ENCODE measurements at places on chromosomes 4 and X.
A peak's percentile ranks its signal among the peaks of the same experiment; 100 is the strongest.

GRCh38 chr4:129362691-129363274, 266.8 kb downstream of the C4orf33 start:
- DNase-seq: peak; percentile 61

GRCh38 chr4:53717064-53717549, 125.8 kb upstream of the LNX1 start:
- no peak for DNase-seq

GRCh38 chrX:74232859-74233258, 71.1 kb upstream of the ZCCHC13 start:
- DNase-seq: peak; percentile 76

GRCh38 chr4:72314869-72315268, 254.2 kb downstream of the ADAMTS3 start:
- DNase-seq: peak; percentile 93

DNA sequence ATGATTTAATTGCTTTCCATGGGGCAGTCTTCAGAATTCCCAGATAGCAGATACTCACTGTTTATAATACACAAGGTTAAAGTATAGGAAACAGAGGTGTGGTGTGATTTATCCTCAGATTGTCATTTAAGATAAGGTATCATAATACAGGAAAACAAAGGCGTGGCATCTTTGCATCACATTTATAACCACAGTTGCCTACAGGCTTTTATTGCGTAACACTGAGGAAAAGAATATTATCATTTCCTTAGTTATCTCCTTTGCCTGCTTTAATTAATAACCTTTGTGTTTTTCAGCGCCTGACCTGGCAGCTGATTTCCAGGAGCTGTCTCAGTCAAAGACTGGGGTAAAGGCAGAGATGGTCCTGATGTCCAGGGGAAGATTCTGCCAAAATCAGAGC, 68.8 kb downstream of the SSX7 start:
- DNase-seq: no peak

DNA sequence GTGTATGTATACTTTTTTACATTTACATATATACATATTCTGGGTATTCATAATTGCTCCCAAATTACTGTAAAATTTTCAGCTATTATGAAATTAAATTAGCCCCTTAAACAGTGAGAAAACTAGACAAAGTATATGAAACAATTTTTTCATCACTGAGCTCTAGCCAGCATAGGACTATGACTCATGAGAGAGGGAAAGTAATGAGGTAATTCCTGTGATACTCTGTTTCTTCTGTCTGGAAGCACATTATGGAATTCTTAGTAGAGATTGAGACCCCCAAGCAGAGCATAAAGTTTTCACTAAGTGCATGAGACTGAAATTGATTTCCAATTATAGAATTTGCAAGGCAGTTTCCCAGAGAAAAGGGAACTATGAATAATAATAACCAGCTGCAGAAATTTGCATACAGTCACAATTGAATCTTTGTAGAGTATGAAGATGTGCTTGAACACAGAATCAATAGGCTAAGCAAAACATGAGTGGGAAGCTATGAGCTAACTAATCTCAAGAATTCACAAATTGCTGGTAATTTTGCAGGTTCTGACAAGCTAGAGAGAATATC, 779.3 kb downstream of the ARAP2 start:
- DNase-seq: no peak

DNA sequence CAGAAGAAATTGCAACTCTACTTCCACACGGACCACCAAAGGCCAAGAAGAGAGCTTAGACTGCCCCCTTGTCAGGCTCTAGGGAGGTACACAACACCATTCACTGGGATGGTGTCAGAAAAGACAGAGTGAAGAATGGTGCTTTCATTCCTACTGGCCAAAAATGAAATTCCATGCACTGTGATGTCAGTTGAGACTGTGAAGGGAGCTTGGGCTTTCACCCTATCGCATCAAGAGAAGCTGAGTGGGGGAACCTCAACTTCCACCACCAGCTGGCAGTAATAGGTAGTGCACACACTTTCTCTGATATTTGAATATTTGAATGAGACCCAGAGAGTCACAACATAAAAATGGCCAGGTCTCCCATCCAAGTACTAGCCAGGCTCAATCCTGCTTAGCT, 65.9 kb downstream of the ZNF711 start:
- DNase-seq: no peak

DNA sequence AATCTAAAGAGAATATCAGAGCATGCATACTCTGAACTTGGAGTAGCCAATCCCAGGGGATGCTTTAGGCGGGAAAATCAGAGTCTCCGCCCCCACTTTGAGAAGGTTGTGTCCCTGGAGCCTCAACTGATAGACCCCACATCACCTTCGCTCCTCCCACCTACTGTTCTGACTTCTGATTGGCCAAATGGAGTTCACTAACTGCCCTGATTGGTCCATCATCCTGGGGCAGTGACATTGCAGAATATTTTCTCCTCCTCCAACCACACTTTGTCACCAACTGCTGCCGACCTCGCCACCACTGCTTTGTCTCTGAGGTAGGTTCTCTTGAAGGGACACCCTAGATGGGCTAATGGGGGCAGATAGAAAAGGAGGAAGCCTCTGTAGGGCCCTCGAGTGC, 22.7 kb upstream of the SPACA5B start:
- no peak for DNase-seq

DNA sequence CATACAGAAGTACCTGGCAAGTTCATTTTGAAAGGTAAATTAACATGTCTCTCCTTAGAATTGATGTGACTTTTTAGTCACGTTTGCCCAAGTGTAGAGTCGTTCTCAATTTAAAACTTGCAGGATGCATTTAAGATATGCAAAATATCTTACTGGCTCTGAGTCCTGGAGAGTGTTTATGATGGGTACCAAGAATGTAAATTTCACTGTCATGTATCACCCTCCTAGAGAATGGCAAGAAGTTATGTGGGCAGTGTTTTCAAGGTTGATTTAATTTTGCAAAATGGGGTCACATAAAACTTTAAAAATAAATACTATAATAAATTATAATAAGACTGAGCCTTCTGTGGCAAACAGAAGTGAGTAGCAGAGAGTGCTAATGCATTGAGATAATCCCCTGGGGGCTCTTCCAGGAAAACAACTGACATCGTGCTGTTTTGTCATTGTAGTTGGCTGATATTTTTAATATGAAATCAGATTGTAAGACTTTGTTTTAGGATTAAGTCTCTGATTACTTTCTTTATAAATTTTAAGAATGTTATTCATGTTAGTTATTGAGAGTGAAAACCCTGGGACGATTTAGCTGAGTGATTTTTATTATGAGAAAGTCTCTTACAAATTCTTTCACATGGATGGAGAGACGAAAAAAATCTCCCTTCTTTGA, 103.0 kb downstream of the AFF1 start:
- no peak for DNase-seq

DNA sequence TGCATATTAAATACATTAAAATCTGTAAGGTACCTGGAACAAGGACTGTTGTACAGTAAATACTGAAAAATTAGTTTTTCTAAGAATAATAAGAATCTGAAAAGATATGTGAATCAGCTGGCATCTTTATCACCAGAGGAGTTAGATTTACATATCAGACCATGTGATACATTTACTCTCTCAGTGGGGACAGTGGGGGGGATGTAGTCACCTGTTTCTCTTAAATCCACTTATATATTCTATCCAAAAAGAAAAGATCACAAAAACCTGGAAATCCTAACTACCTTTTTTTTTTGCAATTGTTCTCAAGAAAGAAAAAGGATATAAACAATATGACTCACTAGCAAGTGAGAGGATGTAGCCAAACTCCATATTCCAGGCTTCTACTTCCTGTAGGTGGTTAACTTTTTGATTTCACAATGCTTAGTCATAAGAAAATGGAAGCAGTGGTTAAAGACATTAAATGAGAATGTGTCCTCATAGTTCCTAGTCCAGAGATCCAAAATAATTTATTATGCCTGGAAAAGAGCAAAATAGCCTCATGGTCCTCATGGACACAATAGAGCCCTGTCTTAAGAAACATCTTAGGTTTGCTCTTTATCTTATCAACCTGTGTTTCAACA, 22.5 kb upstream of the MYOZ2 start:
- DNase-seq: peak; percentile 88

GRCh38 chrX:39176105-39176504, 374.8 kb downstream of the MID1IP1 start:
- DNase-seq: no peak

GRCh38 chr4:108213723-108214122, 45.0 kb upstream of the LEF1 start:
- DNase-seq: no peak

DNA sequence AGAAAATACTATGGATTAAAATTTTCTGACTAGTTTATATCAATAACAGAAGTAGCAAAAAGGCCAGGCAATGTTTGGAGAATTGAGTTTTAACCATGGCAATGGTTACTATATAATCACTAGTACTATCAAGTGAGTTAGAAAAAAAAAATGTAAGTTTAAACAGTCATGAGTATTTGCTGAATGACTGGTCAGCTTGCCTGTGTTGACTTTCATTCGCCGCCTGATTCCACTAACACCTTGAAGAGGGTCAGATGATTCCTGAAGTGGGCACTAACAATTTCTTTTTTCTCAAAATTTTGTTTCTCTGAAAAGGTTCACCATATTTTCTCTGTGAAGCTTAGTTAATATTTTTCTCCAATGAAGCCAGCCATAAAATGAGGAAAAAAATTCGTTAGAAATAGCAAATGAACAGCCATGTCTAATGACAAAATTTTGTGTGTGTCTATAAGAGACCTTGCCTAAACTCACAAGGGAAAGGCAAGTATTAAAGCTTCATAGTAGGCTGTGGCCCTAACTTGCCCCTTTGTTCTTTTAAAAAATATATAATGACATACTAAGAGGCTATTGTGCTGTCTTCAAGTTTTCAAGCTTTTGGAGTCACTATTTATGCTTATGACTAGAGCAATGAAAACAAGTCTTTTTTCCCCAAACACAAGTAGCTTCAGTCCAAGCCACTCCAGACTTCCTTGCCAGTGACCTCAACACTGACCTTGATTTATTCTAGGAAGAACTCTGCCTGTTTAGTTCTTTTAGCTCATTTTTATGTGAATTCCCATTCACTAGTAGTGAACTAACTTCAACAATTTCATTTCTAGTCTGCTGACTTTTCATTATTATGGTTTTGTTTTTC, 18.4 kb upstream of the FHDC1 start:
- no peak for DNase-seq

- no peak for DNase-seq
Observed at GRCh38 chr4:2823671-2824328, 19.8 kb upstream of the ADD1 start.

DNA sequence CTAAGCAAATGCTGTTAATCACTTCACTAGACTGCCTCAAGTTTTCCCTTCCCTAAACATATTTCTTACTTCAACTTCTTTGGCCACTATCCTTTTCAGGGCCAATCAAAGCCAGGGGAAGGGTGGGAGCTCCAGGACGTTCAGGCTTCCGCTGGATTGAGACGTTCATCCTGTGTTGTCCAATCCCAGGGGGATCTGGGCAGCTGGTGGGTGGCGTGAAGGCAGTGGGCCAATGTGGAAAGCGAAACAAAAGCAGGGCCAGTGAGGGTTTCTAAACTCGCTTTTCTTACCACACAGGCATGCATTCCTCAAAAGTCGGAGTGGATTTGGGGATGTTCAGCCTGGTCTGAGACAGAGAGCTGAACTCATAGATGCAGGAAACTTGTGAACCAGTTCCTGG, 7.6 kb downstream of the CXCL13 start:
- no peak for DNase-seq

GRCh38 chr4:140533951-140534480, 10.0 kb downstream of the ELMOD2 start:
- DNase-seq: no peak

GRCh38 chr4:89427782-89428181, 120.2 kb upstream of the GPRIN3 start:
- DNase-seq: no peak
